ENCODE measurements at places on chromosomes 6 and 20.

- DNase-seq = no peak
These were observed 331.3 kb upstream of the DEFB112 start for GRCh38 chr6:50381099-50381415.

GRCh38 chr6:129852257-129852858 is 8.8 kb downstream of the TMEM244 start:
- no peak for DNase-seq

- DNase-seq = no peak
These were observed 94.4 kb upstream of the IMPG1 start for GRCh38 chr6:76166874-76167273.

GRCh38 chr20:17594443-17594842 is 24.6 kb downstream of the DSTN start:
- no peak for DNase-seq

GRCh38 chr20:2749951-2750490 is 50.4 kb downstream of the CPXM1 start:
- no peak for DNase-seq

- no peak for DNase-seq
These were observed 32.5 kb upstream of the SMLR1 start for GRCh38 chr6:130794738-130795137.

DNA sequence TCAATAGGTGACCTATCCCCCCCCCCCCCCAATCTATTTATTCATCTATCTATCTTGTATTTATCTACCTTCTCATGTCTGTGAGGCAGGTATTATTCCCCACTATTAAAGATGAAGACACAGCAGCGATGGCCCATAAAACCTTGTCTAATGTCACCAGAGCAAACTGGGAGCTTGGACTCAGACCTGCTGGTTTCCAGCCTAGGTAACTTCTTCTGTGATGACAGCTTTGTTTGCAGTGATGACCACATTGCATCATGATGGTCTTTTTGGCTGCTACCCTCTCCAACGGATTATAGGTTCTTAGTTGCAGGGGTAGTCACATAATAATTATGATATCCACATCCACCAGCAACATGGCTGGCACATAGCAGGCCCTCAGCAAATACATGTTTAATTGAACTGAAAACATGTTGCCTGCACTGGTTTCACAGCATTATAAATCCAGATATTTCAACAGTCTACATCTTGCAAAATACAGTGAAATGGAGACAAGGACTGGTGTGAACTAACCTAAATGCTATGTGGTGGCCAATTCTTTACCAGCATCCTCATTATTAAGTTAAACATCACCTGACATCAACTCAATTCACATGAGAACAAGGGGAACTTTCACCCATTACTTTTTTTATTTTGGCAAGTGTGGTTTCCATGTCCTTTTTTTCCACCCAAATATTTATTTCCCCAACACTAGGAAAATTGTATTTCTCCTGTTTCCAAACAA is 712.5 kb upstream of the NRSN1 start:
- DNase-seq = no peak

DNA sequence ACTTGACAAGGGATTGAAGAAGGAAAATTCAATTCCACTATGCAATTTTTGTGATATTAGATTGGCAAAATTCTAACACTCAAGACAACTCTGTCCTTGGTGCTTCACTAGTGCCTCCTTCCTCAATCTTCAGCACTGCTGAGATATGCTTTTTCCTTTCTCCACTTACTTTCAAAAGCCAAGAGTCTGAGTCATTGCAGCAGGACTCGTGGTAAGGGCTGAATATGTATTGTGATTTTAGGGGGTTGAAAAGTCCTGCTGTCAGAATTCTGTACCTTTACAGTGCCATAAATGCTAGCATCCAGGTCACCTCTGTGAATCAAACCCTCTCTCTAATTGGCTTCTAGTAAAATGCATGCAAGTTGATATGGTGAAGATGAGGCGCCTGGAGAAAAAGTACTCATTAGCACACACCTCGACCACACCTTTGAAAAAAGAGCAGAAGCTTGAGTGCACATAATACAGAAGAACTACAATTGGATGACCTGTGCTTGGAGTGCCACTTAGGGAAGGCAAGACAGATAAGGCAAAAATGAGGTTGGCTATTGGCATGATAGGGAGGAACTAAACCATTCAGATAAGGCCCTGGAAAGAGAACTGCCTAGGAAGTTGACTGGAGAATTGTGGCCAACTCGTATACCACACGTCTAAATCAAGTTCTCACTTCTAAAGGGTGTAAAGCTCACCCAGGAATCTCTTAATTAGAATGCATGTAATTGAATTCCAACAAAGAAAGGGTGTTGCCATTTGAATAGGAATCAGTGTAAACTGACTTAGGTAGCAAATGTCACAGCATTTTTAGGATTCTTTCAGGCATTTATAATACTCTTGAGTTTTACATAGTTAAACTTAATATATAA is 43.6 kb upstream of the FAM83B start:
- DNase-seq = no peak

DNA sequence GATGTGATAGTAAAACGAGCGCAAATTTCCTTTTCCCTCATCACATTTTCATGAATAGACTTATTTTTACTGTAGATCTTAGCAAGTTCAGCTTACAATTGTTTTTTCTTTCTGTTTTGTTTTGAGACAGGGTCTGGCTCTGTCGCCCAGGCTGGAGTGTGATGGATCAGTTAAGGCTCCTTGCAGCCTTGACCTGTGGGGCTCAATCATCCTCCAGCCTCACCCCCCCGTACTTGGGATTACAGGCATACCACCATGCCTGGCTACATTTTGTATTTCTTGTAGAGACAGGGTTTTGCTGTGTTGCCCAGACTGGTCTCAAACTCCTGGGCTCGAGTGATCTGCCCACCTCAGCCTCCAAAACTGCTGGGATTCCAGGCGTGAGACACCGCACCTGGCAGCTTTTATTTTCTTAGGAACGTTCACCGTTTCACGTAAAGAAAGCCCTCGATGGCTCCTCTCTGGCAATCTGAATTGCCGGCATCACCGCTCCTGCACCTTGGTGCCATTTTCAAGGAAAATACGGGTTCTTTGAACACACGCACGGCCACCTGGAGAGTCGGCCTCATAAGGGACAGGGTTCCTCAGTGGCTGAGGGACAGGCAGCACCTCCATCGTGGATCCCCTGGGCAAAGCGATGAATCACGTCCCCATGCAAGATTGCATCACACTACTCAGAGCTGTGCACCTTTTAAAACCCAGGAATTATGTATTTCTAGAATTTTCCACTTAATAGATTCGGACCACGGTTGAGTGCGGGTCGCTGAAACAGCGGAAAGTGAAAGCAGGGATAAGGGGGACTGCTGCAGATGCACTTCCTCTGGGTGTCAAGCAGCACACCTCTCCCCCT is 78.7 kb downstream of the IRF4 start:
- no peak for DNase-seq

DNA sequence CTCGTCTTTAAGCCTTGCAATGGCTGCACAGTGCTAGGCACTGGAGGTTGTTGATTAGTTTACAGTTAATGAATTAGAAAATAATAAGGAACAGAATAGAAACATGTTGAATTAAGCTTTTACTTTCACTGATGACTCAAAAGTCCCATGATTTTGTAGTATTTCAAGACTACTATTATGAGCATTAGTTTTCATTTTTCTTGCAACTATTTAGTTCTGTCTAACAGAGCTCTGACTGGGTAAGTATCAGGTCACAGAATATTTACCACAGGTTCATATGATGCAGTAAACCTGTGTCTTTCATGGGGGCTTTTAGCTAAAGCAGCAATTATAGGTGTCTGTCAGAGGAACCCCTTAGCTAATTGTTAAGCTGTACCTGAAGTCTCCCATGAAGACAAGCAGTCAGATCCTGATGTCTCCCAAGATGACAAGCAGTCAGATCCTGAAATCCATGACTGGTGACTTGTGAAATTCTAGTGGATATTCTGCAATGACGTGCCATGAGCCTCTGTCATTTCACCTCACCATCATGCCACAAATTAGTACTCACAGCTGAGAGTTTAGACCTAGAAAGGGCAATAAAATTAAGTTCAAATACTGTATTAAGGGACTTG is 8.2 kb upstream of the GPR31 start:
- no peak for DNase-seq

GRCh38 chr20:25009218-25010145 is 16.9 kb upstream of the APMAP start:
- no peak for DNase-seq

GRCh38 chr20:22819784-22820183 is 215.3 kb upstream of the SSTR4 start:
- no peak for DNase-seq

DNA sequence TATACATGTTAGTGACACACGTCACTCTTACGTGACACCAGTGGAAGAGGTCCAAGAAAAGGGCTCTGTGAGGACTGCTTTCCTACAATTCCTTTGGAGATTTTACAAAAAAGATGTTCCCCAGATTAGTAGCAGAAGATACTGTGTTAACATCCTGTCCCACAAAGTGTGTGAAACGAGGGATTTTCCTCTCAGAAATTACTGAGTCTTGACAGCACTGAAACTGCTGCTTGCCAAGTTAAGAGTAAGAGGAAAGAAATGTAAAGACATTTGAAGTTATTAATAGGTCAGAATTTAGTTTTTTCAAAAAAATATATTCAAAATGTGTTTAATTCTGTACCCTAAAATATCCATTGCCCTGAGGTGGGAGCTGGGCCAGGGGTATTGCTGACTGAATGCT is 58.8 kb upstream of the MAP7 start:
- no peak for DNase-seq

- no peak for DNase-seq
These were observed 57.8 kb upstream of the NKAIN2 start for GRCh38 chr6:123745895-123746294.

GRCh38 chr20:40771848-40772511 is 82.9 kb upstream of the MAFB start:
- DNase-seq = no peak

- DNase-seq = no peak
These were observed 64.0 kb downstream of the KIF13A start for GRCh38 chr6:17923401-17923863.

GRCh38 chr6:146891615-146892265 is 293.0 kb downstream of the ADGB start:
- DNase-seq = no peak

DNA sequence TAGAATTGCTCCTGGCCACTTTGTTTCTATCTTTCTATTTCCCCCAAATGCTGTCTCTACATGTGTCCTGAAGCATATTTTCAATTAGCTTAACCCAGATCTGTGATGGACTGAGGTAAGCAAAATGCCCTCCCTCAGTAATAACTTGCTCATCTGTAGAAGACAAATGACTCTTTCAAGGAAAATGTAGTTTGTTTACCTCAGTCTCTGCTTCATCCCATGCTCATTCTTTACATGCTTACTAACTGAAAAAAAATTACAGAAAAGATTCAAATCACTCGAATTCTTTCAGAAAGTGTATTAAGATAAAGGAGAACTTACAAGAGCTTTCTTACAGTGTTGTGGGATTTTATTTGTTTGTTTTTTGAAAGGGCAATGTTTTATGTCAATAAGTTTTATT is 531.1 kb downstream of the LMBRD1 start:
- no peak for DNase-seq

DNA sequence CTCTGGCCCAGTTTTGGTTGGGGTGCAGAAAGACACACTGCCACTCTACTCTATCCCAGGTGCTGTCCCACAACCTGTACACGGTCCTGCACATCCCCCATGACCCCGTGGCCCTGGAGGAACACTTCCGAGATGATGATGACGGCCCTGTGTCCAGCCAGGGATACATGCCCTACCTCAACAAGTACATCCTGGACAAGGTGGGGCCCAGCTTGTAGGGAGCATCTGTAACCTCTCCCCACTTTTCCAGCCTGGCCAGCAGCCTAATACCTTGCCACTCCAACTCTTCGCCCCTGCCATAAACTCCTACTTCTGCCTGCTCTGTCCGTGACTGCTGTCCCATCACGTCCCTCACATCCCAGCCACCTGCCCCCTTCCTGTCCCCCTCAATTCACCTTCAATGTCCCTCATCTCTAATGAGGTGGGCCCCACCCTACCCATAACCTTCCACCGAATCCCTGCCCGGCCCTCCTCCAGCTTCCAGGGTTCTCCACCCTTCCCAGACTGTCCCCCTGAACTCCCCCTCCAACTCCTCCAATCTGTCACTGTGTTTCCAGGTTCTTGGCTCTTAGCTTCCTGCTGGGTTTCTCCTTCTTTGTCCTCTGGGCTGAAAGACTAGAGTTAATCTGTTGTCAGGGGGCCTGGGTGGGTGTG is 12.1 kb downstream of the DEF6 start:
- DNase-seq = no peak

GRCh38 chr20:1630186-1630585 is 10.4 kb upstream of the SIRPB1 start:
- DNase-seq = no peak

DNA sequence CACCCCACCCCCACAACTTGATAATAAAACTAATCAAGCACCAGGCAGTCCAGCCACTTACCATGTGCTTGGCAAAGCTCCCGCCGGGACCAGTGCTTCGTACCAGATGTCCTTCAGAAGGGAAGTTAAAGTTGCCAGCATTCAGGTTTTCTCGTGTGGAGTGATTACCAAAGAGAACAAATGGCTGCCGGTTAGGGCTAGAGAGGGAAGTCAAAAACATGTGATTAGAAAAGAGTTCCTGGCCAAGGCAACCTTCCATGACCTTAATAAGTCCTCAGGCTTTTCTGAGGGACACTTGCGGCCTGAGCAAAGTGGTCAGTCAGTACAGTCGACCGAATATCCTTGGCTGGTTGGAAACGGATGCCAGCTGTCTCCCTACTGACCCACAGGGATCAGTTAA is 67.0 kb downstream of the DNAAF9 start:
- DNase-seq = no peak

GRCh38 chr20:64035066-64035932 is 683 bp upstream of the C20orf204 start:
- DNase-seq = no peak

DNA sequence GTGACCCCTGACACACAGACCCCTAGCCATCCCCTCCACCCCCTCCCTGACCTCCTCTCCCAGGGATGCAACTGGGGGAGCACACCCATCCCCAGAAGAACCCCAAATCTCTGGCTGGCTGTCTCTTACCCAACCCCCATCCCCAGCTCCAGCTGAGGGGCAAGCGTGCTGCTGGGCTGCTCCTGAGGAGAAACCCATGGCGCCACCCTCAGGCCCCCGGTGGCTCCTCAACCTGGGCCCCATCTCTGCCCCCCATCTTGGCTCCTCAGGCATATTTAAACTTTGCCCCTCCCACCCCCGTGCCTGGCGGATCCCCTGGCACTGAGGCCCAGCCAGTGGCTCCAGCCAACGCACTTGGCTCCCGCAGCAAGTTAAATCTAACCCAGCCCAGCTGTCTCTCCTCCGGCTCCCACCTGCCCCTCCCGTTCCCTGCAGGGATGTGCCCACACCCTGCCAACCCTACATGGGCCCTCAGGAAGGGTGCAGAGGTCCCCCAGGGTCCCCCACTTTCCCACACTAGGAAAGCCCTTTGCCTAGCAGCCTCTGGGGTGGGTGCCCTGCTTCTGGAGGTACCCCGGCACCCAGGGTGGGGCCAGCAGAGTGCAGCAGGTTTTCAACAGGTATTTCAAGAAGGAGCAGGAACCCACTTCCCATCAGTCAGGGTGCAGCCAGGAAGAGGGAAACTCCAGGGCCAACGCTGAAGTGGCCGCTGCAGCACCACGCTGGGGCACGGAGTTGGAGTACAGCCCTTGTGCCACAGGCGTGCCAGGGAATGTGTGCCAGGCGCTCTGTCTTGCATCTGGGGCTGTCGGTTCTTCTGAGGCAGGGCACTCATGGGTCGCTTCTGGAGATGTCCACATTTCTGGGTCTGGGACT is 5.3 kb upstream of the OSBPL2 start:
- no peak for DNase-seq

Measured in activated CD4-positive, CD25-positive, alpha-beta regulatory T cell (primary cell).